Articular chondrocyte of knee joint (primary cell): ENCODE measurements at places on chromosomes 1 and 21. TPM values are rescaled to one million over a fixed set of nuclear protein-coding genes. Genes with fewer than 3 reads are reported as not detected.

Gene NR0B2
- total RNA-seq: not detected in 2 replicates

Gene GUCA2B
- not detected in 2 replicates for total RNA-seq

Gene ANGPTL3
- total RNA-seq: under 0.01 and 0.11 TPM in 2 replicates

Gene IVL
- 0.11 TPM in 1 of 2 replicates, not detected in the other for total RNA-seq

Gene SPRR4
- total RNA-seq: not detected in 2 replicates

Gene CLEC20A
- not detected in 2 replicates for total RNA-seq

Gene MSH4
- total RNA-seq: 0.13 and 4.3 TPM in 2 replicates

Gene TFAP2E
- total RNA-seq: 0.54 and 0.65 TPM in 2 replicates

Gene DNALI1
- total RNA-seq: 8.1 and 10.3 TPM in 2 replicates

Gene METTL25B
- total RNA-seq: 8.5 and 10.8 TPM in 2 replicates

Gene MAP3K7CL
- 3.6 and 3.7 TPM in 2 replicates for total RNA-seq

Gene MAEL
- not detected in 2 replicates for total RNA-seq

Gene SYNC
- total RNA-seq: 111 and 116 TPM in 2 replicates

Gene SIK1
- total RNA-seq: 1.2 and 1.4 TPM in 2 replicates

Gene NPPB
- total RNA-seq: not detected in 2 replicates

Gene SYTL1
- total RNA-seq: 0.13 and 0.22 TPM in 2 replicates

Gene RYR2
- under 0.01 and 0.43 TPM in 2 replicates for total RNA-seq

Gene SRGAP2B
- total RNA-seq: 35.8 and 50.7 TPM in 2 replicates

Gene MRPS21
- 32.3 and 33.1 TPM in 2 replicates for total RNA-seq

Gene ACKR1
- not detected in 2 replicates for total RNA-seq

Gene PPIH
- 23.3 and 25.3 TPM in 2 replicates for total RNA-seq

Gene SLC2A5
- total RNA-seq: 0.22 and 0.91 TPM in 2 replicates

Gene PTTG1IP
- 535 and 631 TPM in 2 replicates for total RNA-seq

Gene TTLL7
- total RNA-seq: 9.4 and 13.9 TPM in 2 replicates

Gene TAL1
- total RNA-seq: 0.22 TPM in 1 of 2 replicates, not detected in the other

Gene SAMSN1
- not detected in 2 replicates for total RNA-seq

Gene AUNIP
- 0.65 and 1.2 TPM in 2 replicates for total RNA-seq

Gene DYNLT5
- 0.52 and 3.4 TPM in 2 replicates for total RNA-seq

Gene MYOG
- not detected in 2 replicates for total RNA-seq

Gene KRTAP19-1
- not detected in 2 replicates for total RNA-seq

Gene FAM163A
- total RNA-seq: not detected in 2 replicates

Gene TNFRSF1B
- 23.6 and 30.3 TPM in 2 replicates for total RNA-seq

Gene SPRR2G
- total RNA-seq: not detected in 2 replicates

Gene ETV3L
- total RNA-seq: not detected in 2 replicates

Gene KCNH1
- total RNA-seq: 37.0 and 46.4 TPM in 2 replicates

Gene HAPLN2
- total RNA-seq: not detected in 2 replicates
